ENCODE measurements at places on chromosomes 4 and X.

- no peak for DNase-seq
Measured at GRCh38 chrX:78746496-78746895, 1.0 kb upstream of the LPAR4 start.

- DNase-seq, result no peak
Measured at GRCh38 chrX:130378024-130378669, 7.3 kb downstream of the GPR119 start.

- no peak for DNase-seq
Measured at GRCh38 chr4:152352622-152353116, 183.2 kb downstream of the FBXW7 start.

DNA sequence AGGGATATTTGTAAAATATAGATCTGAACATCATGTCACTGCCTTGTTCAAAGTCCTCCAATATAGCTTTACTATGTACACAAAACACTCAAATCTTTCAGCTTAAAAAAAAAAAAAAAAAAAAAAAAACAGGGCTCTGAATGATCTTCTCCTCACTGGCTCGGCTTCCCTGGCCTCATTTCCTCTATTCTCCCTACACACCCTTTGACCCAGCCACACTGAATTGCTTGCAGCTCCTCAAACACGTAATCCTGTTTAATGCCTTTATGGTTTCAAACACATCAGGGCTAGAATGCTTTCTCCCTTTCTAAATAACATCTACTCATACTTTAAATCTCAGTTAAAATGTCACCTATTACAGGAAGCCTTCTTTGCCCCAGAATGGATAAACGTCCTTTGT is 60.8 kb downstream of the MTMR8 start:
- no peak for DNase-seq

DNA sequence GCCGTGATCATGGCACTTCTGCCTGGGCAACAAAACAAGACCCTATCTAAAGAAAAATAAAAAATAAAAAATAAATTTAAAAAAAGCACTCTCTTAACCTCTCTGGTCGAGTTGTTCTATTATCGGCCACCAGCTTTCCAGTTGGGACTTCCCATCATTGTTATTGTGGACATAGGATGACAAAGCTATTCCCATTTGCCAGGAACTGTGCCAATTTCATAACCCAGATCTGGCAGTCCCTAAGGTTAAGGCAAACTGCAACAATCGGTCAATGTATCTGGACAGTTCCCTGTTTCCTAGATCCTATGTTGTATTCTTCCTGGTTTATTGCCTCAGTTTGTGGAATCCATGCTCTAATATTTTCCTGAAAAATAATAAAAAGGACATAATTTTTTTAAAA is 17.8 kb upstream of the ANXA5 start:
- no peak for DNase-seq

DNA sequence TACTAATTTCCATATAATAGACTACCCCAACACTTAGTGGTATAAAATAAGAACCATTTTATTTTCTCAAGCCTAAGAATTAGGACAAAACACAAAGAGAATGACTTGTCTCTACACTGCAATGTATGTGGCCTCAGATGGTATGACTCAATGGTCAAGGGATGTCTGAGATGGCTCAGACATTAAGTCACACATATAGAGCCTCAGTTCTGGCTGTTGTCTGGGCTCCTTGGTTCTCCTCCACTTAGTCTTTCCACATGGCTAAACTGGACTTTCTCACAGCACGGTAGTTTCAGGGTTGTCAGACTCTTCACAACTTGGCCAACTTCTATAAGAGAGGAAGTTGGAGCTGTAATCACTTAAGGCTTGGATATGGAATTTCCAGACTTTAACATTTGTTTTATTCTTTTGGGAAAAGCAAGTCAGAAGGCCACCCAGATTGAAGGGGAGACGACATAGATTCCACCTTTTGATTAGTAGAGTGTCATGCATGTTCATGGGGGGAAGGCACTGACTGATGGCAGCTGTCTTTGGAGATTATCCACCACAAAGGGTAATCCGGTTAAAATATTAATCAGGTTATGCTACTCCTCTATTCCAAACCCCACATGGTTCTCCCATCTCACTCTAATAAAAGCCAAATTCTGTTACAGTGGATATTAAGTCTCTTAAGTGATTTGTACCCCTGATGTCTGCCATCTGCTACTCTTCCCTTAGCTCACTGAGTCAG is 9.4 kb downstream of the IL15 start:
- DNase-seq, result no peak

GRCh38 chrX:140687706-140688105 is 21.9 kb upstream of the LINC00632 start:
- no peak for DNase-seq

DNA sequence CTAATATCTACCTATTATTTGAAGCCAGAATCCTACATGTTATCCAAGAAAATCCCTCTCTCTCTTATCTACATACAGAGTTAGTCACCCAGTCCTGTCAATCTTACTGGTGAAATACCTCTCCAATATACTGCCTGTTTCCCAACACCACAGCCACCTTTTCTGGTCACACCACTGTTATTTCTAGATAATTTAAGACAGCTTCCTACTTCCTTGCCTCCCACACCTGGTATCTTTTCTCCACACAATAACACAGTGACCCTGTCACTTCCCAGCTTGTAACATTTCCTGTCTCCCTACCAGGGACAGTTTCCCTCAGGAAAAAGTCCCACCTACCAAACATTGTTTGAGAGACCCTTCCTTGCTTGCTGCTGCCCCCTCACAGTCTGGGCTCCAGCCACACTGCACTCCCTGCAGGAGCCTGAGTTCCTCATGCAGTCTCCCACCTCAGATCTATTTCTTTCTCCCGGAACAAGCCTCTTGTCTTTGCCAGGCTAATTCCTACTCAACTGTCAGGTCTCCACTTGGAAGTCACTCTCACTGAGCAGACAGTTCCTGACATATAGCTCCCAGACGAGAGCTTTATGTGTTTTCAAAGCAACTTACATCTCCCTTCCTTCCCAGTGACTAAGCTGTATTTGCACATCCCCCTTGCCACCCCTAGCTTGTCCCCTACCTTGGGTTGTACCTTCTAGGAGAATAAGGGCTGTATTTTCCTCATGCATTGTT is 73.6 kb upstream of the QRFPR start:
- DNase-seq, result no peak

DNA sequence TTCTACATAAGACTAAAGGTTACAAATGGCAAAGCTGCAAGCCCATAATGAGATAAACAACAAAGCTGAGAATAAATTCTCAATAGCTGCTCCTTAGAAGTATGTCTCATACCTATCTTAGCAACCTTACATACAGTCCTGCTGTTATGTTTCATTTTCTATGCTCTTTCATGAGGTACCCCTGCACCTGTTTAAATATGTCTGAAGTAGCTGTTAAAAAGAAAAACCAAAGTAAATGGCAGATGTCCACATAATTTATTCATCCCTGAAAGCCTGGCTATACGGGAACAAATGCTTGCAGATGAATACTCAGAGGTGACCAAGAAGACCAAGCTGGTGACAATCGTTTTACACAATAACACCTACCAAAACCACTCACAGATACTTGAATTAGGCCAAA is 22.5 kb downstream of the PPA2 start:
- DNase-seq, result no peak

- no peak for DNase-seq
Measured at GRCh38 chr4:7360806-7361205, 73.9 kb downstream of the PSAPL1 start.

DNA sequence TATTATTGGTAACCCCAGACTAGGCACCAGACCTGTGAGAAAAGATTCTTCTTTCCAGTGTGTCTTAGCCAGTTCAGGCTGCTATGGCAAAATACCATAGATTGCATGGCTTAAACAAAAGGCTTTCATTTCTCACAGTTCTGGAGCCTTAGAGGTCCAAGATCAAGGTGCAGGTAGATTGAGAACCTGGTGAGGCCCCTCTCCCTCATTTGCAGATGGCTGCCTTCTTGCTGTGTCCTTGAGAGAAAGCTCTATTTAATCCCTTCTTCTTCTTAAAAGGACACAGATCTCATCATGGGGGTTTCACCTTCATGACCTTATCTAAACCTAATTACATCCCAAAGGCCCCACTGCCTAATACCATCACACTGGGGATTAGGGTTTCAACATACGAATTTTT is 3.5 kb upstream of the PDLIM3 start:
- no peak for DNase-seq

GRCh38 chrX:37926700-37927099 is 79.3 kb upstream of the DYNLT3 start:
- no peak for DNase-seq

- no peak for DNase-seq
Measured at GRCh38 chr4:62816566-62816965, 1592.7 kb downstream of the TECRL start.

DNA sequence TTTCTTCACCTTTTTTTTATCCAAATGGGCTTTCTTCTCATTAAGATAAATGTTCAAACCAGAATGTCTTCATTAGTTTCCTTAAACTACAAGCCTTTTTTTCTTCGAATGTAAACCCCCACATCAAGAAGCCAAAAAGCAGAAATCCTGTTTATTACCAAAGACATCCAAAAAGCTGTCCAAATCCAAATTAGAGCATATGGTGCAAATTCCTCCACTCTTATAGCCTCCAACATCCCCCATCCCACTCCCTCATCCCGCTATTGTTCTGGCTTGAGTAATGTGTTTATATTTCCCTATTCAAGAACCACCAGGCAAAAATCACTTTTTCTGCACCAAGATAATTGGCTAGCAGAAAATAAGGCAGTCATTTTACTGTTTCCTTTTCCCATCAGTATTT is 315.1 kb upstream of the ADGRL3 start:
- no peak for DNase-seq

DNA sequence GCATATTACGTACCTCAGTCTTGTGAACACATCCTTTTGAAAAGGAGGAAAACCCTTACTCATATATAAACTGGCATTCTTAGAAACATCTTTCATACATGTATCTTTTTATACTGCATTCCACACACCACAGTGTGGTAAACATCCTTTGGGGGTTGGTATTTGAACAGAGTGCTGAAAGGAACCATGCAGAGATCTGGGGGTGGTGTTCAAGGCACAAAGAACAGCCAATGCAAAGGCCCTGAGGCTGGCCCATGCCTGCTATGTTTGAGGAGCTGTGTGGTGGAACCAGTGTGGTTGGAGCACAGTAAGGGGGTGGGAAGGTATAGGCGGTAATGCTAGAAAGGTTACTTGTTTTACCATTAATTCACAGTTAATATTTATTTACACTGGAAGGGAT is 2.0 kb downstream of the ELK1 start:
- no peak for DNase-seq

- DNase-seq, result no peak
Measured at GRCh38 chr4:120771907-120772306, 150.6 kb downstream of the PRDM5 start.

GRCh38 chr4:93825551-93826216 is 2.9 kb upstream of the ATOH1 start:
- no peak for DNase-seq

- DNase-seq, result no peak
Measured at GRCh38 chr4:3238721-3239120, 10.2 kb upstream of the MSANTD1 start.

DNA sequence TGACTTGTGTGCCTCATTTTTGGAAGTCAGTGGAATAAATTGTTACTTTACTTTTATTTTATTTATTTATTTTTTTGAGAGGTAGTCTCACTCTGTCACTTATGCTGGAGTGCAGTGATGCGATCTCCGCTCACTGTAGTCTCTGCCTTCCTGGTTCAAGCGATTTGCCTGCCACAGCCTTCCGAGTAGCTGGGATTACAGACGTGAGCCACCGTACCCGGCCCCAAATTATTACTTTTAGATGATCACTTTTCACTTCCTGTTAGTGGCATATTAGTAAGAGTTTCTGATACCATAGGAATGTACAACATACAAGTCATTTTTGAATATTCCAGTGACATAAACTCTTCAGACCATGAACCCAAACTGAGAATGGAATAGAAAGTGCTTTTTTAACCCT is 611.0 kb upstream of the MAGEB2 start:
- no peak for DNase-seq

DNA sequence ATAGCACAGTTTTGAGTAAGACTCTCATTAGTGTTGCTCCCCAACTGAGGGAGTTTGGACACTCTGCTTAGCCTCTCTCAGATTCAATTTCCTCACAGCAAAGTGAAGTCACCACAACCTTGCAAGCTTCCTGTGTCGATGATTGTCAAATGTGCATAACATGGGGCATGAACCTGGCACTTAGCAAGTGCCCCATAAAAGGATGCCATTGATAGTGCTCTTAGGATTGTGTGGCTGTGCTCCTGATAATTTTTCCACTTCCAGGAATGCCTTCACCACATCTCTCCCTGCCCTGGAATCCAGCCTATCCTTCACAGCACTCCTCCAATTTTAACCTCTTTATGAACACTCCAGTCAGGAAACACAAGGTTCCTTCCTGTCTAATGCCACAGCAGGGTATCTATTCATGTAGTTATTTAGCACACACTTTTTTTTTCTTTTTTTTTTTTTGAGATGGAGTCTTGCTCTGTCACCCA is 309.4 kb downstream of the PPP3CA start:
- DNase-seq, result no peak

DNA sequence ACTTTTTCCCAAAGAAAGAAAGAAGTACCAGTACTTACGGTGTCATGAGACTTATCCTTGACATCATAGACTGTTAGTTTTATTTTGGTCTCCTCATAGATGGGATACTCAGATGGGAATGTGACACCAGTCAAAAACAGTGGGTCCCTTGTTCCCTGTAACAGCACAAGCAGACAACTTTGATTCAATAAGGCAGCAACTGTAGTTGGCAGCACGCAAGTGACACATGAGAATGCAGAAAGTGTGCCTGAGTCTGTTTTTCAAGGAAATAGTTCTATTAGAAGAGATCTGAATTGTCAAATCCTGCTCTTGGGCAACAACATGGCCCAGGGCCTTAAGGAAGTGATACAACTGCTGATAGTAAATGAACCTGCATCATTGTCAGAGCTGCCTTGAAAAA is 443.2 kb downstream of the INPP4B start:
- DNase-seq, result no peak

DNA sequence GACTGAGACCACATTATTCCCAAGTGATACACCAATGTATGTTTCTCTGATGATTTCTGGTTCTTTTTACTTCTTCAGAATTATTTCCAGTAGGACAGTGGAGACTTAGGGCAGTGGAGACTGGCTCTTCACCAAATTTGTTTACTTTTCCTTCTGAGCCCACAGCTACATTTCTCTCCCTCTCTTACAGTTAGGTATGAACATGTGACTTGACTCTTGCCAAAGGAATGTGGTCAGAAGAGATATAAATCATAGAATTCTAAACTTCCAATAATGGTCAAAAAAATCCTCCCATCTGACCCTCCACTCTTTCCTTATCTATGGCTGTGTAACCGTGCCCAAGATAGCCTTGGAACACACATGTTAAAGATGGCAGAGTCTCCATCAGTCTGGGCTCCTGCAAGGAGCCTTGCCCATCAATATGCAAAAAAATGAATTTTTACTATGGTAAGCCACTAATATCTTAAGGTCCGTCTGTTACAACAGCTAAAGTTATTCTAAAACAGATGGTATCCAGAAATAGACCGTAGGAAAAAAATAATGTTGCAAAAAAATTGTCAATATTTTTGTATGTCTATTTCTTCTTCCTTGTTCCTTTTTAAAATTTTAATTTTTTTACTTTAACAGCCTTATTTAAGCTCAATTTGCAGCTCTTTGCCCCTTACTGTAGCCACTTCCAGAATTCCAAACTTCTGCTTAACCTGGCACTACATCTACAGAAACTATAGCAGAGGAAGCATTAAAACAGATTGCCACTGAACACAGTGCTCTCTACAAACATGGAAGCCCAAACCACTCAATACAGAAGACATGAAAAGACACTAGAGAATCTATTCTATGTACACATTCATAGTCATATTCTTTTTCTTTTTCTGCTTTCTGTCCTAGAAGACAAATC is 260.7 kb downstream of the COL25A1 start:
- no peak for DNase-seq

- DNase-seq, result no peak
Measured at GRCh38 chrX:149370097-149370496, 135.0 kb downstream of the IDS start.

- DNase-seq, result no peak
Measured at GRCh38 chr4:171857302-171858012, 44.3 kb downstream of the GALNTL6 start.

Data from activated naive CD4-positive, alpha-beta T cell (primary cell).